Bronchial epithelial cell (primary cell): ENCODE measurements at places on chromosomes 7 and 10. TPM values are rescaled to one million over a fixed set of nuclear protein-coding genes. Genes with fewer than 3 reads are reported as not detected.

Gene ITPRID1
- not detected in 2 replicates for total RNA-seq

Gene SH2B2
- total RNA-seq = 1.5 and 1.8 TPM in 2 replicates

Gene NOM1
- total RNA-seq = 13.7 and 17.6 TPM in 2 replicates

Gene MRPL32
- 62.6 and 63.2 TPM in 2 replicates for total RNA-seq

DNA sequence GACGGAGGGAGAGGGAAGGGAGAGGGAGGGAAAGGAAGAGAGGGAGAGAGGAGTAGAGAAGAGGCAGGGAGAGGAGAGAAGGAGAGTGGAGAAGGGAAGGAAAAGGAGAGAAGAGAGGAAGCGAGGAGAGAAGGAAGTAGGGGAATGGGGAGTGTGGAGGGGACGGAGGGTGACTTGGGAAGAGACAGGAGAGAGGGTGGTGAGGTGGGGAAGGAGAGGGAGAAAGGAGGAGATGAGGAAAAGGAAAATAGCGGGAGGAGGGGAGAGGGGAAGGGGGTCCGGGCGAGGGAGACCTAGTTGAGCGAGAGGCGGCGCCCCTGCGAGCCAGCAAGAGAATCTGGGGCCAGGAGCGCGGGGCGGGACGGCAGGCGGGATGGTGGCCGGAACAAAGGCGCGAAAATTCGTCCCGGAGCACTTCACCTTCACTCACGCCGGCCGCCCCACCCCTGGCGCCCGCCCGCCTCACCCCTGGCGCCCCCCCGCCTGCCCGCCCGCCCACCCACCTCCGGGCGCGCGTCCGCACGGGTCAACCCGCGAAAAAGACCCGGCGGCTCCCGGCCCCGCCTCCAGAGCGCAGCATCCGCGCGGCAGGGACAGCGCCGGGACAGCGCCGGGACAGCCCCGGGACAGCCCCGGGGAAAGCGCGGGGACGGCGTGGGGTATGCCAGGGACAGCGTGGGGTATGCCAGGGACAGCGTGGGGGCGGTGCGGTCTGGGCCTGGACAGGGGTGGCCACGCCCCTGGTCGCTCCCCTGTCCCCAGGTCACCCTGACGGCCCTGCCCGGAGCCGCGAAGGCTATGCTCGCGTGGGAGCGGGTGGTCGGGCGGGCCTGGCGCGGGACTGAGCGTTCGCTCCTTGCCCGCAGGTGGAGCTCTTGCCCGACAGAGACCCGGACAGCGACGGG lies 4.2 kb downstream of the VSTM2A start:
- no peak for DNase-seq

DNA sequence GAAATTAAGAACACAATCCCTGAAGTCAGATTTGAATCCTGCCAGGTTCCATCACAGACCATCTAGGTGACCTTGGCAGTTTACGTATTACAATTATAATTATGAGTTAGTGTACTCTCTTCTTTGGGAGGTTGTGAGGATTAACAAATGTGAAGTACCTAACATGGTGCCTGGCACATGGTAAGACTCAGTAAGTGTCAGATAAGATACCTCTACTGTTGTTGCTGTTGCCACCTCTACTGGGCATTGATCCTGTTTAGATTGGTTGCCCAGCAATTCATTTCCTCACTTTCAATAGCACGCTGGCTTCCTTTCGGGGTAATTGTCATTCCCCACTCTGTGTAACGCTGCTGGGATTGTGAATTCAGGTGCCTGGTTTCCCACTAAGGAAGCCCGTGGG lies 31.7 kb upstream of the HGF start:
- no peak for DNase-seq
